ENCODE measurements at places on chromosomes 2 and 18. TPM values are rescaled to one million over a fixed set of nuclear protein-coding genes. Genes with fewer than 3 reads are reported as not detected.

The RAPGEF4 gene
- 0.91 TPM for total RNA-seq

The C2orf66 gene
- total RNA-seq, result not detected

The EHD3 gene
- 0.70 TPM for total RNA-seq

DNA sequence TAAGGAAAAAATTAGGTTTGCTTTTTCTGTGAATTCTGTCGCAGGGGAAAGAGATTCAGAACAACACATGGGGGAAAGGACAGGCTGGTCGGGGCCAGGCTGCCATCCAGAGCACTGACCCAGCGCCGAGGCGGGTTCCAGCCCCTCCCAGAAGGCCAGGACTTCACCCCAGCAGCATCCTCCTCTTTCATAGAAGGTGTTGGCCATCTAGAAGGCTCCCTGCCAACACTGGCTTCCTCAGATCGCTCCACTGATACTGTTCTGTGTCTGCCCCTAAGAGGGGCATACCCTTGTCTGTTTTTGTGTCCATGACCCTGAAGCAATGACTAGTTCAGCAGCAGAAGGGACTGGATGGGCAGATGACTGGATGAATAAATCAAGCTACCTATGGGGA, 144.5 kb downstream of the HDAC4 start:
- DNase-seq, result no peak
- no peak overlapping the region for H3K4me3 ChIP-seq
- no peak overlapping the region for H3K27ac ChIP-seq
- peaks cover 32% of the 10 kb centered on the region for H3K4me1 ChIP-seq

GRCh38 chr18:31235856-31236255, 73.2 kb upstream of the DSC1 start:
- no peak overlapping the region for H3K27ac ChIP-seq
- H3K36me3 ChIP-seq, result no peaks in the 10 kb centered on the region
- no peak overlapping the region for H3K4me3 ChIP-seq
- peaks cover 47% of the 10 kb centered on the region for H3K4me1 ChIP-seq
- H3K27me3 ChIP-seq, result no peaks in the 10 kb centered on the region

GRCh38 chr2:67773851-67774250, 289.0 kb downstream of the C1D start:
- no peaks in the 10 kb centered on the region for H3K27me3 ChIP-seq
- no peak overlapping the region for H3K27ac ChIP-seq
- no peaks in the 10 kb centered on the region for H3K36me3 ChIP-seq
- no peak overlapping the region for H3K4me3 ChIP-seq
- no peaks in the 10 kb centered on the region for H3K4me1 ChIP-seq

DNA sequence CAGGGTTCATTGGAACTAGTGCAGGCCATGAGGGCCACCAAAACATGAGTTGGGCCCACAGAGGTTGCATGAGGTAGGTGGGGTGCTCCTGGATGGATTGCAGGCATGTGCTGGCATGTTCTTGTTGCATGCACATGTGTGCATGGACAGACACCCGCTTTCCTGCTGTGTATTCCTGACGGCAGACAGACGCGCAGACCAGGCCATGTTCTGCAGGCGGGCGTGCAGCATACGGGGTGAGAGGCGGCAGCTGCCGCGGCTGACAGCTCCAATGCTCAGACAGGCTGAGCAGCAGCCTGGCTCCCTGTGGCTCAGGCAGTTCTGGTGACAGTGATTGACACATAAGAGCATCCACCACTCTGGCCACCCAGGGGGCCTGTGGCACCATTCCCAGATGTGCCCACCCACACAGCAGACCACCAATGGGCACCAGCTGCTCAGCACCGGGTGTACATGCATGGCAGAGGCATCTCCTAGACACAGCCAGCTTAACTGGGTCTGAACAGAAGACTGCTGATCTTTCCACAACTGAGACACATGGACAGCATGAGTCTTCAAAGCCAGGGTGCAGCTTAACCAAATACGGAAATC, 21.2 kb downstream of the HS1BP3 start:
- 0 out of 2 replicates have a peak, but pooled peaks cover 1% of the 10 kb centered on the region for H3K36me3 ChIP-seq
- no peak overlapping the region for H3K4me3 ChIP-seq

DNA sequence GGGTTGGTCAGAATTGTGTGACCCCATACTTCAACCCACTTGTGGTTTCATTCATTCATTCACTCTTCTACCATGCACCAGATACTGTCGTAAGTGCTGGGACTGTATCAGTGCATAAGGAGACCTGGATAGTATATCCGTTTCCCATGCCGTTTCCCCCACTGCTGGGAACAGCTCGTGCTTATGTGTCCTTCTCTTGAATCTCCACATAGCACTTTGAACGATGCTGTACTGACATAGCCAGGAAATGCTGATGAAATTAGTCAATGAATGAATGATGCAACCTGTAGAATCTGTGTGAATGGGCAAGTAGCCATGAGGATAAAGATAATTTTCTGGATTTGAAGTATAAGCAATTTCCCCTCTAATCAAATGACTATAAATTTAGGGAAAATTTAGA, 276.1 kb downstream of the BCL2 start:
- no peaks in the 10 kb centered on the region for H3K4me1 ChIP-seq
- no peak overlapping the region for H3K27ac ChIP-seq
- no peaks in the 10 kb centered on the region for H3K27me3 ChIP-seq
- no peak overlapping the region for H3K4me3 ChIP-seq

DNA sequence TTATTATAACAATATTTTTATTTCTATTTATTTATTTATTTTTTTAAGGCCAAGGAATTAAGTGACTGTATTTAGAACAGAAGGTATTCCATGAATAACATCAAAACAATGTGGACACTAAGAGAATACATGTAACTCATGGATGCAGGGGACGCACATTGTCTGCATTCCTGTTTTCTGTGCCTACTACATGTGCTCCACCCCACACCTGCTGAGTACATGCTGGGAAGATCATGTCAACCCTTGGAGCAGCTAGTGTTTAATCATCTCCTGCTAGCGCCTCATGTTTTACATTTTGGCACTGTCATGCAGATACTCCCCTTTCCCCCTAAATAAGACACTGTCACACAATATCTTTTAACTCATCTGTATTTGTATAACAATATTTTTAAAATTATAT, 29.3 kb downstream of the DPYSL5 start:
- H3K4me1 ChIP-seq, result no peaks in the 10 kb centered on the region
- H3K4me3 ChIP-seq, result no peak overlapping the region
- no peak for DNase-seq
- no peaks in the 10 kb centered on the region for H3K36me3 ChIP-seq
- H3K27ac ChIP-seq, result no peak overlapping the region

DNA sequence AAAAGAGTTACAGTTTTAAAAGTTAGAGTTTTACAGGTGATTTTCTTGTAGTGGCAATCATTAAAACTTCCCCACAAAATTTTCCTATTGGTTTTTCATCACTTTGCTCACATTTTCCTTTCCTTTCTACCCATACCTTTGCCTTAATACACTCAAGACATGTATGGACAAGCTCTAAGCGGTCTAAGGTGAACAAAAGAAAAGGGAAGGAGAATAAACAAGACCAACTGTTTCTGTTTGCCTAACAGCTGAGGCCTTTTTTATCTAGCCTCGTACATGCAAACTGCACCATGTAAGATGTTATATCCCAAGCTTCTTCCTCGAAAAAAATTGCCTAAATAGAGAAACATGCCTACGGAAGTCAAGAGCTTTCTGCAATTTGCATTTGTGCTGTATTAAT, 33.9 kb upstream of the TBC1D8 start:
- H3K36me3 ChIP-seq, result no peaks in the 10 kb centered on the region
- no peaks in the 10 kb centered on the region for H3K27me3 ChIP-seq
- peaks cover 30% of the 10 kb centered on the region for H3K4me1 ChIP-seq

DNA sequence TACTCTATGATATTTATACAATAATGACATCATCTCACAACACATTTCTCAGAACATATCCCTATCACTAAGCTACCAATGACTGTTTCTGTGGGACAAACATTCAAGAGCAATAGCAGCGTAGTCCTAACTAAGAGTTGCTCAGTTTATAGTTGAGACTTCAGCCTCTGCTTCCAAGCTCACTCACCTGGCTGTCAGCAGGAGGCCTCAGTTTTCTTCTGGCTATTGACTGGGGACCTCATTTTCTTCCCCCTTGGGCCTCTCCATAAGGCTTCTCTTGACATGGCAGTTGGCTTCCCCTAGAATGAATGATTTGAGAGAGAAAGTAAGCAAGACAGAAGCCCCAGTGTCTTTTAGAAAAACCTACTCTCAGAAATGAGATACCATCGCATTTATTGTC, 85.9 kb downstream of the ARMC9 start:
- H3K27ac ChIP-seq, result no peak overlapping the region
- H3K4me3 ChIP-seq, result no peak overlapping the region
- DNase-seq, result no peak
- no peaks in the 10 kb centered on the region for H3K27me3 ChIP-seq
- no peaks in the 10 kb centered on the region for H3K4me1 ChIP-seq

GRCh38 chr2:12506846-12507245, 209.9 kb upstream of the TRIB2 start:
- DNase-seq, result no peak
- H3K27me3 ChIP-seq, result no peaks in the 10 kb centered on the region
- no peak overlapping the region for H3K4me3 ChIP-seq
- H3K27ac ChIP-seq, result no peak overlapping the region

- peaks cover 12% of the 10 kb centered on the region for H3K36me3 ChIP-seq
- H3K4me1 ChIP-seq, result peaks cover 51% of the 10 kb centered on the region
- DNase-seq, result no peak
- H3K27me3 ChIP-seq, result no peaks in the 10 kb centered on the region
Measured at GRCh38 chr18:70329071-70329470, 40.2 kb downstream of the SOCS6 start.

GRCh38 chr18:5984245-5984644, 88.9 kb upstream of the TMEM200C start:
- no peaks in the 10 kb centered on the region for H3K36me3 ChIP-seq
- peaks cover 9% of the 10 kb centered on the region for H3K4me1 ChIP-seq
- H3K27ac ChIP-seq, result no peak overlapping the region
- H3K4me3 ChIP-seq, result no peak overlapping the region
- H3K27me3 ChIP-seq, result no peaks in the 10 kb centered on the region

DNA sequence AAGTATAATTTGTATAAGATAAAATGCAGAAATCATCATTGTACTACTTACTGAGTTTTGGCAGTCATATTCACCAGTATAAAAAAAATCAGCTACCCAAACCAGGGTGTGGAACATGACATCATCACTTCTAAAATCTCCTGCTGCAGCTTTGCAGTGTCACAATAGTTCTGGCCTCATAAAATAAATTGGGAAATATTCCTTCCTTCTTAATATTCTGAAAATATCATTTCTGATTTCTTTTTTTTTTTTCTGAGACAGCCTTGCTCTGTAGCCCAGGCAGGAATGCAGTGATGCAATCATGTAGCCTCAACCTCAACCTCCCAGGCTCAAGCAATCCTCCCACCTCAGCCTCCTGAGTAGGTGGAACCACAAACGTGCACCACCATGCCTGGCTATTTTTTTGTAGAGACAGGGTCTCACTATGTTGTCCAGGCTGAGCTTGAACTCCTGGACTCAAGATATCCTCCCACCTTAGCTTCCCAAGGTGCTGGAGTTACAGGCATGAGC, 101.4 kb downstream of the TMEM18 start:
- no peak overlapping the region for H3K27ac ChIP-seq
- H3K4me1 ChIP-seq, result no peaks in the 10 kb centered on the region
- no peaks in the 10 kb centered on the region for H3K36me3 ChIP-seq

DNA sequence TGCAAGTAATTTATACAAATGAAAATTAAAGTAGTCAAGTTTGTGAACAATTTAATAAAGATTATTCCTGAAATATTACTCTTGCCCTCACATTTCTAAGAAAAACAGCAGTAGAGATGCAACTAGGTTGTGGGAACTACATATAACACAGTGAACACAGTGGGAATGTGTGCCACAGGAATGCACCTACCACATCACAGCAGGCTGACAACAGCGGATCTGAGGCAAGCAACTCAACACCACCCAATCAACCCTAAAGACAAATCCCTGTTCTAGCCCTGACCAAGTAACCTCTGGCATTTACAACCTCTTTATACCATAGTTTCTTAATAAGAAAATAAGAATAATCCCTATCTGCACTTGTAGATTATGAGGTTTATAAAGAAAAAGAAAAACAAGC, 23.4 kb downstream of the MBOAT2 start:
- H3K4me3 ChIP-seq, result no peak overlapping the region
- no peaks in the 10 kb centered on the region for H3K4me1 ChIP-seq
- H3K27me3 ChIP-seq, result no peaks in the 10 kb centered on the region
- no peak for DNase-seq
- no peaks in the 10 kb centered on the region for H3K36me3 ChIP-seq

GRCh38 chr2:201432038-201432620, 19.1 kb downstream of the TRAK2 start:
- no peak overlapping the region for H3K27ac ChIP-seq
- DNase-seq, result peak; percentile 32
- H3K4me3 ChIP-seq, result no peak overlapping the region
- no peaks in the 10 kb centered on the region for H3K36me3 ChIP-seq
- H3K27me3 ChIP-seq, result no peaks in the 10 kb centered on the region

DNA sequence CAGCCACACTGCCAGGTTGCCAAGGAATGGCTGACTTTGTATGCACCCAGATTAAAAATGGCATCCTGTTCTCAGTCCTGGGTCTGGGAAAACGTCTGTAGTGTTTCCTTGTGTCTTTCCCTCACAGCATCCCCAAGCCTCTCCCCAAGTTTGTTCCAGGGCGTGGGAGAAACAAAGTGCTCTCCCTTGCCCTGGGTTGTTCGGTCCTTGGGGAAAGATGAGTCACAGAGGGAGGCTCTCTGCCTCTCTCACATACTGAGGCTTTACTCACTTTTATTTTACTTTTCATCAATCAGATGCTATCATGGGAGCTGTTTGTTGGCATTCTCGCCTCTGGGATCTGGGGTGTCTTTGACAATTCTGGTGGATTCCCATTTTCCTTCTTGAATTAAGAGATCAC, 492.3 kb downstream of the XIRP2 start:
- no peak for DNase-seq
- no peaks in the 10 kb centered on the region for H3K27me3 ChIP-seq
- H3K36me3 ChIP-seq, result no peaks in the 10 kb centered on the region

DNA sequence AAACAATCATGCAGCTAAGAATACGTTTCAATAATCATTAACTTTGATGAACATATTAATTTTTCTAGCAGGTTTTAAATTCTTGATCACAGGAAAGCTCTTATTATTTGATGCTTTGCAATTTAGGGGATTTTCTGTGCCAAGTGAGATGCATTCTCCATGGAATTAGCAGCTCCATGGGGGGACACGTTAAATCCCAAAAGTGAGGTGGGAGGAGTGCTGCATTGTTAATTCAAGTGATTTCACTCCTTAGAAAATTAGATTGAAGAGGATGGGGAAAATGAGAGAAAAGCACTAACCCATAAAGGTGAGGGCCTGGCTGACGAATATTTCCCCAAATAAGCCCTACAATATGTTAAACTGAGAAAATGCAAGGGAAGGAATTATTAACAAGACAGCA, 69.2 kb downstream of the ACVR1C start:
- no peaks in the 10 kb centered on the region for H3K27me3 ChIP-seq
- DNase-seq, result no peak
- H3K27ac ChIP-seq, result no peak overlapping the region
- no peaks in the 10 kb centered on the region for H3K36me3 ChIP-seq
- H3K4me1 ChIP-seq, result no peaks in the 10 kb centered on the region

GRCh38 chr2:26941486-26941885, 29.0 kb upstream of the MAPRE3 start:
- no peak overlapping the region for H3K27ac ChIP-seq
- H3K4me3 ChIP-seq, result no peak overlapping the region
- H3K4me1 ChIP-seq, result peaks cover 15% of the 10 kb centered on the region
- no peak for DNase-seq
